Omental fat pad (tissue), 4 donors: ENCODE measurements at places on chromosomes 5 and 9.

- DNase-seq: no peak
Measured at GRCh38 chr5:76383126-76383832, 19.8 kb upstream of the IQGAP2 start.

DNA sequence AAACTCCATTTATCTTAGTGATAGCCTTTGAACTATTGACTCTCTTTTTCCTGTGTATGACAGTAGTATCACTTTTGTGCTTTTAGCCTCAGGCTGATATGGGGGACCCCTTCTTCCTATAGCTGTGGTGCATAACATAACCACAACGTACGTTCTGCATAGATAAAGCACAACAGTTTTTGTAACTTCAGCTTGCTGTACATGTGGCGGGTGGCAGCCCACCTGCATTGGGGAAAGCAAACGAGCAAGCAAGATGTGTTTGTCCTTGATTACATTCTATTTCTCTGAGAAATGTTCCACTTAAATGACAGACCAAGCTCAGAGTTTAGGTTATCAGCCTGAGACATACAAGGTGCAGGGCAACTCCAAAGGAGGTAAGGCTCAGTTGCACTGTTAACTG lies 309.4 kb downstream of the KDM4C start:
- no peak for DNase-seq

- DNase-seq: no peak
Measured at GRCh38 chr5:107969847-107970246, 299.1 kb upstream of the EFNA5 start.

DNA sequence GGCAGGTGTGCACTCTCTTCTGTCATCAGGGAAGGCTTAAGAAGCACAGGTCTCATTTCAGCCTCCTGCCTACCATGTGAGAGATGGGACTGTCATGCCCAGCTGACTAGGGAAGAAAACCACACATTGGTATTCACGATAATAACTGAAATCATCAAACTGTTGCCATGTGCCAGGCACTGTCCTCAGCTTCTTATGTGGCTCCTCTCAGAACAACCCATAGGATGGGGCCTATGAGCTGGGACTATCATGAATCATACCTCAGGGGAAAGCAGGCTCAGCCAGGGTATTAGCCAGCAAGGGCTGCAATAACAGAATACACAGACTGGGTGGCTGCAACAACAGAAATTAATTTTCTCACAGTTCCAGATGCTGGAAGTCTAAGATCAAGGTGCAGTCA lies 3.3 kb downstream of the AFAP1L1 start:
- DNase-seq: no peak

- no peak for DNase-seq
Measured at GRCh38 chr5:76521240-76521758, 101.9 kb downstream of the F2RL2 start.

DNA sequence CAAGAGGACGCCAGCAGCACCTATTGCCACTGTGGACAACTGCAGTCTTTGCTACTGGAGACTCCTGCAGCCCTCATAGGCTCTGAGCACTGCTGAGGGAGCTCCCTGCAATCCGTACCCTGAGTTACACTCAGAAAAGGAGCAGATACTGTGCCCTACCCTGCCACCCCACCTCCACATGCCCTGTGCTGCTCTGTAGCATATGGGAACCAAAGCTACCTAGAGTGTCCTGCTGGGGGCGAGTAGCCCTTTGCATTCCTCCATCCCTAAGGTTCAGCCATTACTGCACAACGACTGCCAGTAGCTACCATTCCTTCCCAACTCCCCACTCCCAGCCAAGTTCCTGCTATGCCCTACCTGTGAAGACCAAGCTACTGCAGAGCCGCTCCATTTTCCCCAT lies 90.2 kb upstream of the SNCAIP start:
- no peak for DNase-seq

- no peak for DNase-seq
Measured at GRCh38 chr9:4362281-4362680, 62.4 kb upstream of the GLIS3 start.

DNA sequence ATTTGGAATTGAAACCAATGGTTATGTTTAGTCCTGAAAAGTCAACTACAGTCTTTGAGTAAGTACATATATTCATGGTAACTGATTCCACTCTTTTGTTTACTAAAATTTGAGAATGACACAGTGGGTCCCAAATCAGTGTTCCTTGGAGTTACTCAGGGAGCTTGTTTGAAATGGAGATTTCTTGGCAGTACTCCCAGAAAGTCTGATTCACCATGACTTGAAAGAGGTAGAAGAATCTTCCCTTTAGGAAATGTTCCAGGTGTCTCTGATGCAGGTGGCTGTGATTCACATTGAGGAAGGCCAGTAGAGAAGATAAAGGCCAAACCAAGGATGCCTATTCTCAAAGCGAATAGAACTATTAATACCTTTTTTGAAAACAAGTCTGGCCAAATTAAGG lies 1078.3 kb downstream of the CDH12 start:
- no peak for DNase-seq

DNA sequence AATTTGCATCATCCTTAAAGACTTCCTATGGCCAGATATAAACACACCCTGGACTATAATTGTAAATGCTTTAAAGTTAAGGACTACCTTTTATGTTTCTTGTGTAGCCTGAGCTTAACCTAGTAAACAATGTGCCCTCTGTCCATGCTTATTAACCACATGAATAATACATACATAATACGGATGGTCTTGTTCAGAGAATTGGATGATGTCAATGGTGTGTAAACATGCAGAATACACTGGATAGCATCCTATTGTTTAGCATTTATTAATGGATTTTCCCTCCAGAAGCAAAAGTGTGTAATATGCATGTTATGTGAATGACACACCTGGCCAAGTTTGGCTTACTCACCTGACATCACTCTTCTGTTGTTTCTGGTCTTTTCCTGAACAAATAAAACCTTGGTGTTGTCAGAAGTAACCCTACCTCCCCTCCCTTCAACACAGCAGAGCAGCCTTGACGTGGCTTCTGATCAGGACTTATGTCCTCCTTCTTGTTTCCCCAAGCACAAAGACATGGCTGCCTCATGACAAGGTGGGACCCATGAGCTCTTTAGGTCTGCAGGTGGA lies 517.9 kb downstream of the MTRR start:
- no peak for DNase-seq

DNA sequence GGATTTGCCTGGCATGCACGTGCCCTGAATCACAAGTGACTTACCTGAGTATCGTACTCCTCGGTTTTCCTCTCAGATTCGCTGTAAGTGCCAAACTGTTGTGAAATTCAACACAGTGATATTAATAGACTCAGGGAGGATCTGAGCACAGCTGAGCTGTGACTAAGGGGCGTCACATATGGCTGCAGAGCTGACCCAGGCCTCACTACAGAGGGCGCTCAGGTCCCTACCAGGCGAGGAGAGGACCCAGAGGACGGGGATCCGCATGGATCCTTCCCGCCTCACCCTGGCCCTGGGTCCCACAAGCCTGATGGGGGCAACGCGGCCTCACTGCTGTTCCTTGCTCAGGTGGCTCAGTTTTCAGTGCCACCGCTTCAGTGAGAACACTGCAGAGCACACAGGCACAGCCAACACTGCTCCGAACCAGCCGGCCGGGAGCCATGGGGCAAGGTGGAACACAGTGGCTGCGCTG lies 20.1 kb downstream of the CLPTM1L start:
- no peak for DNase-seq

GRCh38 chr9:2248768-2249265 lies 233.7 kb downstream of the SMARCA2 start:
- DNase-seq: no peak

DNA sequence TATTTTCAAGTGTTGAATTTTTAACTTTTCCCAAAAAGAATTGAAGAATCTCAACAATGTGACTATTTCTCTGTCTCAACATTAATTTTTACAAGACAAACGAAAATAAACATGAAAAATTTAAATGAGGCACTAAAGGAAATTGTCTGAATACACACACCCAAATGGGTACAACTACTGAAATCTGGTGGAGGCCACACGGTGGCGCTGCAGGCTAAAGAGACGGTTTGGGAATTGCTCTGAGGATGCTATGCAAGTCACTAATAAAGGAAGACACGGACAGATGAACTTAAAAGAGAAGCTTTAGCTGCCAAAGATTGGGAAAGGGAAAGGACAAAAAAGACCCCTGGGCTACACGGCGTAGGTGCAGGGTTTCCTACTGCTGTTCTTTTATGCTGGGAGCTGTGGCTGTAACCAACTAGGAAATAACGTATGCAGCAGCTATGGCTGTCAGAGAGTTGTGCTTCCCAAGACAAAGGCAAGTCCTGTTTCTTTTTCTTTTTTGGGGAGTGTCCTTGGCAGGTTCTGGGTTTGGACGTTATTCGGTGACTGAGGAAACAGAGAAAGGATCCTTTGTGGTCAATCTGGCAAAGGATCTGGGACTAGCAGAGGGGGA lies at the start of gene PCDHB10:
Gene PCDHB10 (plus strand): TSS at position 244 of the 616 bp plus-strand sequence. CDS start 200 bp downstream, at position 444.
- no peak for DNase-seq

- no peak for DNase-seq
Measured at GRCh38 chr9:89662718-89663613, 58.2 kb downstream of the GADD45G start.

GRCh38 chr9:114386361-114386885 lies 1.4 kb downstream of the AKNA start:
- DNase-seq: no peak

GRCh38 chr5:95808013-95808685 lies 14.4 kb downstream of the GLRX start:
- DNase-seq: no peak

GRCh38 chr5:75603371-75603770 lies 7.9 kb upstream of the ANKDD1B start:
- no peak for DNase-seq
